ENCODE measurements at places on chromosomes 7 and 10. TPM values are rescaled to one million over a fixed set of nuclear protein-coding genes. Genes with fewer than 3 reads are reported as not detected.

The FAM170B gene
- not detected for total RNA-seq

The TAS2R41 gene
- total RNA-seq, result not detected

The ADRB1 gene
- 1.1 TPM for total RNA-seq

The LBX1 gene
- total RNA-seq, result not detected

The CHRM2 gene
- not detected for total RNA-seq

The NAT16 gene
- total RNA-seq, result 0.06 TPM

The TUBAL3 gene
- total RNA-seq, result 0.19 TPM

The OR13A1 gene
- not detected for total RNA-seq

The ODAD2 gene
- not detected for total RNA-seq

The BICC1 gene
- 17.7 TPM for total RNA-seq

The OGDHL gene
- total RNA-seq, result 0.13 TPM

The DENND2A gene
- 0.78 TPM for total RNA-seq

The CRYGN gene
- total RNA-seq, result not detected

The TDRD1 gene
- total RNA-seq, result not detected

The ELOVL3 gene
- total RNA-seq, result 0.28 TPM

The CLCN1 gene
- total RNA-seq, result not detected

The C10orf90 gene
- total RNA-seq, result 3.7 TPM

The OPN4 gene
- not detected for total RNA-seq

The SUN3 gene
- not detected for total RNA-seq

The SRRM3 gene
- 12.0 TPM for total RNA-seq

The LEP gene
- total RNA-seq, result not detected

The AKR1B15 gene
- total RNA-seq, result 34.3 TPM

The MEST gene
- total RNA-seq, result 40.4 TPM

The DGKB gene
- total RNA-seq, result not detected

The GCK gene
- not detected for total RNA-seq

The SMKR1 gene
- 10.1 TPM for total RNA-seq

The PIK3CG gene
- total RNA-seq, result not detected

The PROSER2 gene
- 41.8 TPM for total RNA-seq

The GPR141 gene
- not detected for total RNA-seq

The PLEKHA8 gene
- 5.4 TPM for total RNA-seq

The LIPM gene
- total RNA-seq, result not detected

The LLCFC1 gene
- total RNA-seq, result not detected

The CLDN12 gene
- total RNA-seq, result 26.9 TPM

The CALML3 gene
- not detected for total RNA-seq

The ADAM22 gene
- 0.29 TPM for total RNA-seq

The TMEM176A gene
- not detected for total RNA-seq

The KLLN gene
- total RNA-seq, result 0.63 TPM

The CTNNA3 gene
- not detected for total RNA-seq

The ZPBP gene
- not detected for total RNA-seq

The TMEM139 gene
- 1.9 TPM for total RNA-seq

The STEAP4 gene
- not detected for total RNA-seq

The UNC5B gene
- 1.8 TPM for total RNA-seq

The VWDE gene
- total RNA-seq, result 0.76 TPM

The CLIP2 gene
- 11.7 TPM for total RNA-seq

The CCDC146 gene
- total RNA-seq, result 0.48 TPM

The CEP41 gene
- total RNA-seq, result 13.9 TPM

The FAM20C gene
- 43.9 TPM for total RNA-seq

The NKX1-2 gene
- total RNA-seq, result 0.06 TPM

The TRIM74 gene
- 0.30 TPM for total RNA-seq

The FOXP2 gene
- total RNA-seq, result not detected

The GJC3 gene
- 0.43 TPM for total RNA-seq

The COL17A1 gene
- 1.8 TPM for total RNA-seq

The COL1A2 gene
- total RNA-seq, result not detected

The RNF133 gene
- total RNA-seq, result not detected

The TRPV5 gene
- not detected for total RNA-seq

The BLNK gene
- not detected for total RNA-seq

The CYP3A7 gene
- not detected for total RNA-seq

Data from A549 treated with GW870086 at 1 μM for 4 hours (cell line).